ENCODE measurements at places on chromosomes 5 and 9.
A peak's percentile ranks its signal among the peaks of the same experiment; 100 is the strongest.

GRCh38 chr9:137373611-137373980 lies 49.4 kb downstream of the EXD3 start:
- DNase-seq = peak; percentile 54

DNA sequence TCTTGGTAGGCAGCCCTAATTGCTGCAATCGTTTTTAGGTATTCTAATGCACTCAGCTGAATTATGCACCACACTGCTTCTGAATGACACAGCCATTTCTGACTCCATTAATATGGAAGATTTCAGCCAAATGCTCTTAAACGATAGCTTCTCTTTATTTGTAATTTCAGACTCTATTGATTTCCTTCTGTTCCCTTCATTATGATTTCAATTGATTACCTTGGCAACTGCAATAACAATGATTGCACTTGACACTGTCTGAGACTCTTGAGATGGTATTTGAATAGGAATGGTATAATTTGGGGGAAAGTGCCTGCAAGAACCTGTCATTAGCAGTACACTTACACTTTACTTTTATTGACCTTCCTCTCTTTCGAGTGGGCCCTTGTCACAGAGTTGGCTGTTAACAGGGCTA lies 296.1 kb upstream of the DMAC1 start:
- DNase-seq = no peak

GRCh38 chr5:74232276-74232675 lies 408.3 kb downstream of the ENC1 start:
- peak; percentile 23 for DNase-seq

DNA sequence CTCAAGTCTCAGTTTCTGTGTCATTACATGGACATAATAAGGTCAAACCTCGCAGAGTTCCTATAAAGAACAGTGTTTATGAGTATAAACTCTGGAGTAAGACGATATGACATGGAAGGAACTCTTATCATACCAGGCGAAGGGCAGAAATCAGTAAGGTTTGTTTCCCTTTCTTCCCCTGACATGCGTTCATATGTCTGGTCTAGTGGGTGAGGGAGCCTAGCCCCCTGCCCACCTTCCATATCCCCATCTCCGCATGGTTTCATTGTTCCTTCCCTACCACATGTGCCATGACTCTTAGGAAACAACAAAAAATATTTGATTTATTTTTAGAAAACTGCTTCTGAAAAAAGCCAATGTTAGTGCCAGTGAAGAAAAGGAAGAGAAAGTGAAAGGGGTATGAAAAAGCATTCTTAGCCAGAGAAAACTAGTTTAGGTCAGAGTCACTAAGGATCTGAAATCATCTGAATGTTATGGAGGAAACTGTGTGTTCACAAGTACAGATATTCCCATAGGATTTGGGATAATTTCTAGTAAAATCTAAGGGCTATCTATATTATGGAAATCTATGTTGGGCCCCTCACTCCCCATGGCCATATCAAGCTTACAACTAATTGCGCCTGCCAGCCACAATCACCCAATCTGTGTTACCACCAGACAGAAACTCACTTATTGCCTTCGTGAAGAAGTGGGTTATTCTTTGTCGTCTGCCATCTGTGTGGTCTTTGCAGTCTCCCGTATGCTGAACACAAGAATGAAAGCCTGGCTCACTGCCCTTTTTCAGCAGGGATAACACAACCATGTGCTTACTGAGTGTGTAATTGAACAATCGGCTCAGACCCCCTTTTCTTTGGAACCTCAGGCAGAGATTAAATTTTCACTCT lies 19.9 kb upstream of the HMHB1 start:
- no peak for DNase-seq

- no peak for DNase-seq
These were observed 154.1 kb upstream of the CDH12 start for GRCh38 chr5:23007236-23007635.

DNA sequence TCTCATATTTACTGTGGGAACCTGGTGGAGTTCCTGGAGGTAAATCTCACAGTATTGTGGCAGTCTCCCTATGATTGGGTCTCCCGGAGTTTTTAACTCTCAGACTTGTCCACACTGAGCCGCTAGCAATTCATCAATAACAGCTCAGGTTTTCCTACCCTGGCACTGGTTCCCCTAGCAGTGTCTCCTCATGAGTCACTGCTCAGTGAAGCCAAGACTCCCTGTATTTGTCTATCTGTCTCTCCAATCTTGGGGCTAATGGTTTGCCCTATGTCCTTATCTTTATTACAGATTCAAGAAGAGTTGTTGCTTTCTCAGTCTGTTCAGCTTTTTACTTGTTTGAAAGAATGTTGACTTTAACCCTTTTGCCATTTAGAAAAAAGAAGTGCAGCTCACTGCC lies 176.7 kb upstream of the FGF10 start:
- no peak for DNase-seq

DNA sequence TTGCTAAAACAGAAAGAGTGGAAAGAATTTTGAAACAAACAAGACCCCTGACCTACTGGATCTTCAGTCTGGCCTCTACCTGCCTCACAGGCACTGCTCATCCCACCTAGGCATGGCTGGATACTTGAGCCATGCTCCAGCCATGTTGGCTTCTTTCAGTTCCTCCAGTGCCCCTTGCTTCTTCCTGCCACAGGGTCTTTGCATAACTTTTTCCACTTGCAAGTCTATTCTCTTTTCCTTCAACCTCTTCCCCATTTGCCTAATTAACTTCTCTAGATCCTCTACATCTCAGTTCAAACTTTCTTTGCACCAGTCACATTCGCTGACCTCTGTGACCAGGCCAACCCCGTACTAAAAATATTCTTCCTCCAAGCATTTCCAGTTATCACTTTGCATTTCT lies 50.4 kb downstream of the STARD4 start:
- no peak for DNase-seq

DNA sequence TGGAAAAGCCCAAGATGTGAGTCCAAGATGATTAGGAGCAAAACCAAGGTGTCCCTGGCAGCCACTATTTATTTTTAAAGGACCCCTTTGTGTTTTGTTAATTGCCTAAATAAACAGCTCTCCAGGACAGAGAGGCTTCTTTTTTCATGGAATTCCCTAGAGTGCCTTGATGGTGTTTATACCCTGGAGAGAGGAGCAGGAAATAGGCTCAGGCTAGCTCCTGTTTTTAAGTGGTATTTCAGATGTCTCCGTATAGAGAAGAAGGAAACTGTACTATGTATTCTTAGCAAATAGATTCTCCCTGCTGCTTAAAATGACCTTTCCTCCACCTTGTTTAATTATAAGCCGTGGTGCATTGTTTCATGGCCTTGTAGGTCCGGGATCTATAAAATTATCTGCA lies 292.4 kb downstream of the CD180 start:
- DNase-seq = no peak

DNA sequence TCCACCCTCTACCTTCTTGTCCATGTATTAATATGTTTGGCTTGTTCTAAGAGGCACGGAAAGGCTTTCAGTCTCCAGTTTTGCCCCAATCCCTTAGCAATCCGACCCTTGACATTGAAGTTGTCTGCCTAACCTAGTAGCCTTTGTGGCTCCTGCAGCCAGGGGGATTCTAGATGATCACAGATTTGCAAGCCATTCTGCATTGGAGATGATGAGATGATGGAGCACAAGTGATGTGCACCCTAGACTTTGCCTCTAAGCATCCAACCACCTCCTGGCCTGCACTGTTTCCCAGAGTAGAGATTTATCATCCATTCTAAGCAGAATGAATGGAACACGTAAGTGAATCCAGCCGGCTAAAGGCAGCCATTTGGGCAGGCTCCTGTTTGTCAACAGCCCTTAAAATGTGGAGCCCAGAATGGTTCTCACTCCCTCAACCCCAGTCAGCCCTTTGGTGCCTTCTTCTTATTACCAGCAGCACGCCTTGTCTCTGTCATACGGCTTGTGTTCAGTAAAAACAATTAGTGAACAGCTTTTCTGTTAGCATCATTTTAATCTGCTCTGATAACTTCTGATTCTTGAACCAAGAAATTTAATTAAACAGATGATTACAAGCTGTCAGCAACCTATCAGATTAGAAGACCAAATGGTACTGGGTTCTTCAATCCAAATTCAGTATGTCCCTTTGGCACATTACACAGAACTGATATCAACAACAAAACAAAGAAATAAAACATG lies 5.7 kb upstream of the TRAF1 start:
- no peak for DNase-seq

DNA sequence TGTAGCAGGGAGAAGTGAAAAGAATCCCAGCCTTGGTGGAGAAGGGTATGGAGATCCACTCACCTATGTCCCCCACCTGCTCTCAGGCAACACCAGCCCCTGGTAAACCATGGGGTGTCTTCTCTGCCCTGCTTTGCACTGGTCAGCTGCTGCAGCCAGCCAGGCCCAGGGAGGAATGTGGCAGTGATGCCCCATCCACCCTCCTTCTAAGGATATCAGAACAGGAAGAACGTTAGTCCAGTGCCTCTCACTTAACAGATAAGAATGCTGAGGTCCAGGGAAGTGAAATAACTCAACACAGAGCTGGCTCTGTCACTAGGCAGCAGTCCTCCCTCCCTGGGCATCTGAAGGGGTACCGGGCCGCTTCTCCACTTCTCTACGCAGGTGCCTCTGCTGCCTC lies 9.7 kb upstream of the PPIC start:
- DNase-seq = no peak

- no peak for DNase-seq
These were observed 307.9 kb upstream of the SMARCA2 start for GRCh38 chr9:1707291-1707690.

- no peak for DNase-seq
These were observed 46.7 kb upstream of the UBQLN1 start for GRCh38 chr9:83754383-83754977.

GRCh38 chr9:105233873-105234272 lies 10.6 kb upstream of the SLC44A1 start:
- DNase-seq = no peak
